ENCODE measurements at places on chromosomes 5 and 9.

DNA sequence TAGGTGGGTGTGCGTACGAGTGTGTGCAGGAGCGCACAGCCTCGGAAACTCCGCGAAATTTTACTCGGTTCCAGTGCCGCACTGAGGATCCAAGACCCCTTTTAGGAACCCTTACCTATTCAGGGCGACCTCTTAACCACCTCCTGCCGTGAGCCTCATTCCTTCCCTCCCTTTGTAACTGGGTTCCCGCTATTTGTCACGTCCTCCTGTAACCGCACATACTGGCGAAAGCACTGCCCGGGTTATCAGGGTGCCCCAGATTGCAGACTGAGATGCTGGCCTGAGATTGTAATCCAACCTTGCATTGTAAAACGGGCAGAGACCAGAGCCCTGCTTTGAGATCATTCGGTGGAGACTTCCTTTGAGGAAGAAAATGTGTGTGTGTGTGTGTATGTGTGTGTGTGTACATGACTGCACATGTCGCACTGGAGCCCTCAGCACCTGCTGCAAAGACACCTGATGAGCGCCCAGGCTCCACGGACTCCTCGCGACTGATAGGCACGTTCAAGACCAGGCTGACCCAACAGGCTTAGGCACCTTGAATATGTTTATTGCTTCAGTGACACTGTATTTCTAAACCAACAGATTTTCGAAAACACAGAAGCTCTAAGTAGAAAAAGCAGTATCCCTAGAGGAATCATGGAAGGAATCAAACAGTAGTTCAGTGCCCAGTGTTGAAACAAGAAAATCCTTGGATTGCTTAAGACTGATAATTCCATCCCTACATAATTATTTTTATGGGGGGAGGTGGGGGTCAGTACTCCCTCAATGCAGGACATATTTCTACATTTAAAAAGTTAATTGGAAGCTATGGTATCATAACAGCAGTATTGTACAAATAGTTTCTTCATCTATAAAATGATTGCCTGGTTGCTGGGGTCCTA lies 86.5 kb upstream of the TNFAIP8 start:
- DNase-seq, result no peak

GRCh38 chr9:136740491-136740890 lies 2.2 kb downstream of the LCN10 start:
- no peak for DNase-seq

- DNase-seq, result no peak
These were observed 14.3 kb downstream of the ATPSCKMT start for GRCh38 chr5:10235350-10235749.

GRCh38 chr9:89542401-89543021 lies 44.6 kb upstream of the SEMA4D start:
- DNase-seq, result no peak

DNA sequence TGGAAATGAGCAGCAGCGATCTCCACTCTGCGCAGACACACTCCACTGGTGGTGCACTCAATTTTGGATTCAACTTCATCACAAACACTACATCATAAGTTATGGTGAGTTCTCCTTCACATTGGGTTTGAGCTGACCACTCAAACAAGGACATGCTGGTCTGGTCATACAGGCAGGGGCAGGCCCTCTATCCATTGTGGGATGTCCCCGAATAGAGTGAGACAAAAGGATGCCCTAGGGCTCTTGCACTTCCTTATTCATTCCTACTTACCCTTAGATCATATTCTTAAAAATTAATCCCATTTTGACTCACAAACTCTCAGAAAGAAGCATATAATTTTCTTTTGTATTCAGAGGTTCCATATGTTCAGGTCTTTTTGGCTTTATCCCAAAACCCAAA lies 16.3 kb upstream of the PJA2 start:
- no peak for DNase-seq

DNA sequence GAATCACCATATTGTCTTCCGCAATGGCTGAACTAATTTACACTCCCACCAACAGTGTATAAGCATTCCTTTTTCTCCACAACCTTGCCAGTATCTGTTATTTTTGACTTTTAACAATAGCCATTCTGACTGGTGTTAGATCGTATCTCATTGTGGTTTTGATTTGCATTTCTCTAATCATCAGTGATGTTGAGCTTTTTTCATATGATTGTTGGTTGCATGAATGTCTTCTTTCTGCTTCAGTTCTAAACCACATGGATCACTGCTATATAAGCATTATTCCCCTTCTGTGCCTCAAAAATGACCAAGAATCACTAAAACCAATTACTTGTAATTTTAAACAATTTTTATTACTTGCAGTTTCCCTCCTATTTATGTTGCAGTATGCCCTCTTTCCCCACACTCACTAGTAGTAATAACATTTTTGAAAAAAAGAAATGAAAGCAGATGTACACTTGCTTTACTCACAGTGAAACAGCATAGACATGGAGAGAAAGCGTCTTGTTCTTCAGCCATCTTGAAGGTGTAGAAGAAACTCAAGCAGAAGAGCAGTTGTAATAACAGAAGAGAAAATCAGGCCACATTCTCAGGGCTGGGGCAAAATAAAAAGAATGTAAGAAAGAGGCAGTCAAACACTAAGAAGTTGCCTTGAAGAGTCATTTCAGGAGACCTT lies 4.5 kb upstream of the TMEM252 start:
- DNase-seq, result no peak

DNA sequence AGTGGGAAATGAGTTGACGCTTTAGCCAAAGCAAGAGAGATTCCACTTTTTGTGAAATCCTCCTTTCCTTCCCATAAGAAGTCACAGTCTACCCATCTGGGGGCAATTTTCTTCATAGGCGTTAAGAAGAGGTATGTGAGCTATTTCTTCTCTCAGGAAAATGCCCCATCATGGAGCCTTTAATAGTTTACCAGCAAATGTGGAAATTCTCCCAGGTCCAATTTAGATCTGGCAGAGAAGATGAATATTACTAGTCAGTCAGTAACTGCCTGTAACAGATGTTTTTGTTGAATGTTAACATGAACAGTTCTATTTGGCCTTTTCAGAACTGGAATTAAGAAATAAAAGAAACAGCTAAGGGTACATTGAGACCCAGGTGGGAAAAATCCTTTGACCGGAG lies 156.4 kb upstream of the RFX3 start:
- DNase-seq, result no peak

All from NCI-H2171 (cell line).